GM04503 (cell line): ENCODE measurements at places on chromosomes 4 and X.

DNA sequence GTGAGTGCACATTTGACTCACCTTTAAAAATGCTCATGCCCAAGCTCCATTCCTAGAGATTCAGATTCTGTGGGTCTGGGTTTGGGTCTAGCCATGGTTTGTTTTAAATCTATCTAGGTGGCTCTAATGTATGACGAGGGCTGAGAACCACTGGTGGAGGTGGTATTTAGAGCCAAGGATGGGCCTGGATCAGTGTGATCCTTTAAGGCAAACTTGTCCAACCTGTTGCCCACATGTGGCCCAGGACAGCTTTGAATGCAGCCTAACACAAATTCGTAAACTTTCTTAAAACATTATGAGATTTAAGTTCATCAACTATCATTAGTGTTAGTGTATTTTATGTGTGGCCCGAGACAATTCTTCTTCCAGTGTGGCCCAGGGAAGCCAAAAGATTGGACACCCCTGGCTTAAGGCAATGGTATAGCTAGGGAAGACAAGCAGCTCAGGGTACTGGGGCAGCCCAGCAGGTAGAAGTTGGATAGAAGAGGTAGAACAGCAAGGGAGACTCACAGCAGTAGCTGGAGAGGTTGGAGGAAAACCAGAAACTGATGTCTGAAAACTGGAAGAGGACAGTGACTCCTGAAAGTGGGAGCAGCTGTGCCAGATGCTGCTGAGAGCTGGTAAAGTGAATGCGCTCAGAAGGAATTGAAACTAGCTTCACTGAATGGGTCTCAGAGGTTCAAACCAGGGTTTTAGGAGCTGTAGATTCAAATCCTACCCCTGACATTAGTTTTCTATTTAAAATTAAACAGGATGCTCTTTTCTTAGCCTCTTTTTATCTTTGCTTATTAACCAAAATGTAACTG lies 18.2 kb downstream of the ADD1 start:
- no peak for DNase-seq

DNA sequence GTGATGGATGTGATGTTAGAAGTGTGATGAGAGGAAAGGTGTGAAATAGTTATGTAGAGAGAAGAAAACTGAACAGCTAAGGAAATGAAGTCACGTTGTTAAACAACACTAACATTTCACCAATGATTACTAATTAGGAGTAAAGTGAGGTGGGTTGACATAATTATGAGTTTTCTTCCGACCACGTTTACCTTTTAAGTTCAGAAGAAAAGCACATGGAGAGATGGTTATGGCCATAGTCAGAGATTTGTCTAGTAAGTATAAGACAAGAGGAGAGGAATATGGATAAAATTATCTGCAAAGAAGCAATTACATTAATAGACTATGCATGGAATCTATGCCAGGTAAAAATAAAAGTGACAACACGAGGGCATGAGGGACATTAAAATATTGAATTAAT lies 551.3 kb upstream of the TECRL start:
- DNase-seq, result no peak

DNA sequence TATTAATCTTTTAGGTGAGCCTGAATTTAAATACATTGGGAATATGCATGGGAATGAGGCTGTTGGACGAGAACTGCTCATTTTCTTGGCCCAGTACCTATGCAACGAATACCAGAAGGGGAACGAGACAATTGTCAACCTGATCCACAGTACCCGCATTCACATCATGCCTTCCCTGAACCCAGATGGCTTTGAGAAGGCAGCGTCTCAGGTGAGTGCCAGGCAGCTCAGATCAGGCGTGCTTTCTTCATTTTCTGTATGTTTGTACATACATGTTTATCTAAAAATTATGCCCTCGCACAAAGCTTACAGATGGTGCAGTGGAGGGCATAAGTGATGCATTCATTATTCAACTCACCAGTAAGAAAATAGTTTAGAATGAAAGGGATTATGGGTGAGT lies 85.6 kb downstream of the CPE start:
- no peak for DNase-seq

DNA sequence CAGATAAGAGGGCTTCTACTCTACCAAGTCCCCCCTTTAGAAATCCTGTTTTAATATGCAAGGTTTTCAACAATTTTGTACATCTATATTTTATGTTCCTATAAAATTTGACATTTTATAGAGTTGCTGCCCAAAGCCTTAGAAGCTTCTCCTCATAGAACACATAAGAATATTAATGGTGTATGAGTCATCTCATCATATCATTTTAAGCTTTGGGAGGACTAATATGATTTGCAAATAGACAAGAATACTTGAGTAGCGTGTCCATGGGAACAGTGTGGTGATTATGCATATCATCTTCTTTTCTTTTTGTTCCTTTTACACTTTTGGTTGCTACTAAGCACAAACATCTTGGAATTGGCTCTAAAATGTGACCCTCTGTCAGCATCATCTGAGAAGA lies 56.7 kb upstream of the HUWE1 start:
- no peak for DNase-seq

GRCh38 chr4:4871573-4872313 lies 12.3 kb downstream of the MSX1 start:
- no peak for DNase-seq

- DNase-seq, result no peak
These were observed 556.6 kb upstream of the DIPK2B start for GRCh38 chrX:45757272-45757671.
